IMR-90 (cell line): ENCODE measurements at places on chromosomes 3 and 15. TPM values are rescaled to one million over a fixed set of nuclear protein-coding genes. Genes with fewer than 3 reads are reported as not detected.

DNA sequence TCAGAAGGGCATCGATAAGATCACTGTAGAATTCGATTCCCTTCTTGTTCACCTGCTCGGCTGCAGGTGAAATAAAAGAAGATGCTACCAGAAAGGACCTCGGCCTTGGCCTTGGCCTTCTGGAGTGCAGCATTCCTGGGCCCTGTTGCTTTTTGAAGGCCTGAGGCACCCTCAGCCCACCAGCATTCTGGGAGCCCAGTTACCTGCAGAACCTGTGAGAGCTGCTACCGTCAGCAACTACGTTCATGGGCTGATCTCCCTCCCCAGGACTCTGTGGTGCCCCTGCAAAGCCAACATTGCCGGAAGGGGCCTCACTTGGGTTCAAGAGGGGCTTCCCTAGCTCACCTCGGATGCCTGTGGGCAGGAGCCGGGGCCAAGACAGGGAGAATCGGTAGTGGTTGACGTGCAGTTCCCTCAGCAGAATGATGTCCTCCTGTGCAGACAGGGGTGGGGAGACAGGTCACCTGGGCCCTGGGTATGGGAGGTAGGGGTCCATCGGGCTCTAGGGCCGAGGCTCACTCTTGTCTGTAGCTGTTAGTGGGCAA, 2.2 kb downstream of the LCTL start:
- no peak overlapping the region for H3K27ac ChIP-seq
- peaks cover 11% of the 10 kb centered on the region for H3K4me1 ChIP-seq
- no peaks in the 10 kb centered on the region for H3K36me3 ChIP-seq
- DNase-seq: no peak
- no peak overlapping the region for H3K4me3 ChIP-seq

- no peak overlapping the region for H3K4me3 ChIP-seq
- H3K36me3 ChIP-seq: no peaks in the 10 kb centered on the region
- no peak overlapping the region for H3K27ac ChIP-seq
- H3K27me3 ChIP-seq: no peaks in the 10 kb centered on the region
Measured at GRCh38 chr3:118945834-118946233, 88.8 kb downstream of the IGSF11 start.

STRA6 gene
- total RNA-seq: not detected in 2 replicates

GRCh38 chr3:1272546-1273265, 179.9 kb downstream of the CNTN6 start:
- H3K4me3 ChIP-seq: no peak overlapping the region
- no peak overlapping the region for H3K27ac ChIP-seq
- H3K27me3 ChIP-seq: no peaks in the 10 kb centered on the region
- no peaks in the 10 kb centered on the region for H3K4me1 ChIP-seq
- DNase-seq: no peak
